Effector memory CD8-positive, alpha-beta T cell (primary cell): ENCODE measurements at places on chromosomes 16 and 17.

DNA sequence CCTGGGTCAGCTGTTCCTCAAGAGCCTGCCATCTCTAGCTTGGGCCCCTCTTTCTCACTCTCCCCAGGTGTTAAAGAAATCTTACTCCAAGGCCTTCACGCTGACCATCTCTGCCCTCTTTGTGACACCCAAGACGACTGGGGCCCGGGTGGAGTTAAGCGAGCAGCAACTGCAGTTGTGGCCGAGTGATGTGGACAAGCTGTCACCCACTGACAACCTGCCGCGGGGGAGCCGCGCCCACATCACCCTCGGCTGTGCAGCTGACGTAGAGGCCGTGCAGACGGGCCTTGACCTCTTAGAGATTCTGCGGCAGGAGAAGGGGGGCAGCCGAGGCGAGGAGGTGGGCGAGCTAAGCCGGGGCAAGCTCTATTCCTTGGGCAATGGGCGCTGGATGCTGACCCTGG, 6.8 kb downstream of the CNP start:
- DNase-seq, result no peak

DNA sequence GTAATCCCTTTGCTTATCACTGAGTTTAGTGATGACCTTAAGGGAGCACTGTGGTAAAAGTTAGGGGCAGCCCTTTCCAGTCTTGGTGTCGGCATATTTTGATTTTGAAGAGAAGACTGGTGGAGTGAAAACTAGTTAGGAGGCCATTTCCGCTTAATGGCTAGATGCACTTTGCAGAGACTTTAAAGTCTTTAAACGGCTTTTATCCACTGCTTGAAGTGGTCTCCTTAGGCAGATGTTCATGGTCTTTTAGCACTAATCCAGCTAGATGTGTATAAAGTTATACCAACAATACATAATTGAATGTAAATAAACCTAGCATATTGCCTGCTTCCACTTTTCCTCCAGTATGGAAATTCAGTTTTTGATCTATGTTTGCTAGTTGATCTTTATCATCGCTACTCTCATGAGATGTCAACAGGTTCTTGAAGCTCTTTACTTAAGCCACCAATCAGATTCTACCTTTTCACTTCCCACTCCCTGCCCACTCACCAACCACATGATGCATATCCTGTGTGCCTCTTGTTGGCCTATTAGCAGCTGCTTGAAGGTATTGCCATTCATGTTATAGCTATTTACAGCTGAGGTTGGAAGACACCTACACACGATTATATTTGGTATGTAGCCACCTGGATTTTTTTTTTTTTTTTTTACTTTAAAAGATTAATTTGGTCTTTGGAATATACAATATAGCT, 132.0 kb downstream of the NLK start:
- no peak for DNase-seq

GRCh38 chr16:60091529-60091928, 1357.4 kb upstream of the GOT2 start:
- DNase-seq, result no peak

GRCh38 chr17:79617304-79617703, 6.5 kb upstream of the RBFOX3 start:
- no peak for DNase-seq

DNA sequence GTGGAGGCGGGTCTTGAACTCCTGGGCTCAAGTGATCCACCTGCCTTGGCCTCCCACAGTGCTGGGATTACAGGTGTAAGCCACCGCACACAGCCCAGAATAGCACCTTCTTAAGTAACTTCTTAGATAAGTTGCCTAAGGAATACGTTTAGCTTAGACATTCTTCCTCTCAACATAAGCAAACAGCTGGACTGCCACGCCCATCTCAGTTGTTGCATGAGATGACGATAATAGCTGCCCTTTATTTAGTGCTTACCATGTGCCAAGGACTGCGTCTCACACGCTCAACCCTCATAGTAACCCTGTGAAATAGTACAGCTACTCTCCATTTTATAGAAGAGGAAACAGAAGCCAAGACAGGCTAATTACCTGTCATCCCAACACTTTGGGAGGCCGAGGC, 11.8 kb downstream of the HASPIN start:
- DNase-seq, result no peak

- DNase-seq, result no peak
These were observed 258.3 kb downstream of the FOXL1 start for GRCh38 chr16:86836503-86837129.

DNA sequence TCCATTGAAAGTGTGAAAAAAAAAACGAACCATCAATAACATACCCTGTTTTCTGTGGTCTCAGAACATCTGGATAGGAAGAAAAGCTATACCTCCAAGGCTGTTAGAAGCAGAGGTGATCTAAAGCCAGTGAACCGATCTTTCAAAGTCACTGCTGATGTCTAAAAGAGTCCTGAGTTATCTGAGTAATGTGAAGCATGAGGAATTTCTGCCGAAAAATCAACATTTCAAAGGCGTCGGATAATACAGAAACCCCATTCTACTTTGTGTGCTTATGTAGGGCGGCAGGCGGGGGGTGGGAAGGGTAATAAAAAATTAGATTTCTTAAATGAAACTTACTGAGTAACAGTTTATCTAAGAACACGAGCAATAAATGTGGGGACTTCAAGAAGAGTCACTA, 3.9 kb downstream of the XYLT1 start:
- no peak for DNase-seq

DNA sequence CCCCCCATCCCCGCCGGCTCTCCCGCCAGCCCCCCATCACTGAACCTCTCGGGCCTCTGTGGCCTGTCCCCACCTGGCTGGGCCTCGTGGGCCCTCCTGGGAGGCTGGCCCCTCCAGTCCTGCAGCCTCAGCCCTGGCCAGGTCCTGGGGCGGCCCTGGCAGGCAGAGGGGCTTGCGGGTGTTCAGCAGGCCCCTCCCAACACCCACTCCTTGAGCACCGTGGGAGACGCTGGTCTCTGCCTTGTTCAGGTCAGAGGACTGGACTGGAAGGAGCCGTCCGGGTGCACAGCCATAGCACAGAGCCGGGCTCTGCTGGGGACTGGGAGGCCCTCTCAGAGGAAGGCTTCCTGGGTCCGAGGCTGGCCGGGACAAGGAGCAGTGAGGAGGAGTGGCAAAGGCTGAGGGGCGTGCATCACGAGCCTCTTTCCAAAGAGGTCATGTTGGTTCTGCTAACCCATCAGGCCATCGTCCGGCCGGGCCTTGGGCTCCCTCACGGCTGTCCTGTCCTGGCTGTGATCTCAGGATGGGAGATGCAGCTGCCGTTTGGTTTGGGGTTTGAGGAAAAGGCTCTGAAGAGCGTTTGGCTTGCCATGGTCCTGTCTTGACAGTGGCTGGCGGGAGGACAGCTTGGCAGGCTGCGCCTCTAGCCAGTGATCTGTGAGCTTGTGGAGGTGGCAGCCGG, 6.3 kb upstream of the PABPN1L start:
- no peak for DNase-seq

GRCh38 chr16:86888231-86889053, 310.1 kb downstream of the FOXL1 start:
- DNase-seq, result no peak

- DNase-seq, result no peak
These were observed 839.6 kb upstream of the GOT2 start for GRCh38 chr16:59573528-59574271.

DNA sequence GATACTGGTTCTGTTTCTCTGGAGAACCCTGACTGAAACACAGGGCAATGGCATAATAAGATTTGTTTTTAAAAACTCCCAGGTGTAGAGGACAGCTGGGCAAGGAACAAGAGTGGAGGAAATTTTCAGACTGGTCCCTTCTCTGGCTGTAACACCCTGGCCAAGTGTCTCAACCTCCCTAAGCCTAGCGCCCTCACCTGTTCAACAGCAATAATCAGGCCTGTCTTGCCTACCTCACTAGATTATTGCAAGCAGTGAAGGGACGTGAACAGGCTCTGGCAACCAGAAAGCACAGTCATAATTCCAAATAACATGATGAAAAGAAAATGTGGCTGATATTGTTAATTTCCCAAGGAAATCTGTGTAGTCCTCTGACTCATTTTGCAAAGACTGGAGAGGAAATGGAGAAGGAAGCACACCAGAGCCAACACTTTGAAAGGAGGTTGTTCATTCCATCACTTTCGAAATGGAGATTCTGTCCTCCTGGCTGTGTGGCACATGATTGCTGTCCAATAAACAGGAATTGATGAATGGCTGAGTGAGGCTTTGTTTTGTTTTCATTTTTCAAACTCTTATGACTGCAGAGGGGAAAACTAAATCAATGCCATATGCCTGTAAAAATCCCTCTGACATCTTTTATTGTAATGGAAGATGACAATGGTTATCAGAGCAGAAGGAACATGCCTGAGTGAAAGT, 87.5 kb upstream of the HLF start:
- no peak for DNase-seq

- DNase-seq, result no peak
These were observed 9.9 kb downstream of the NXPH3 start for GRCh38 chr17:49585422-49586027.

DNA sequence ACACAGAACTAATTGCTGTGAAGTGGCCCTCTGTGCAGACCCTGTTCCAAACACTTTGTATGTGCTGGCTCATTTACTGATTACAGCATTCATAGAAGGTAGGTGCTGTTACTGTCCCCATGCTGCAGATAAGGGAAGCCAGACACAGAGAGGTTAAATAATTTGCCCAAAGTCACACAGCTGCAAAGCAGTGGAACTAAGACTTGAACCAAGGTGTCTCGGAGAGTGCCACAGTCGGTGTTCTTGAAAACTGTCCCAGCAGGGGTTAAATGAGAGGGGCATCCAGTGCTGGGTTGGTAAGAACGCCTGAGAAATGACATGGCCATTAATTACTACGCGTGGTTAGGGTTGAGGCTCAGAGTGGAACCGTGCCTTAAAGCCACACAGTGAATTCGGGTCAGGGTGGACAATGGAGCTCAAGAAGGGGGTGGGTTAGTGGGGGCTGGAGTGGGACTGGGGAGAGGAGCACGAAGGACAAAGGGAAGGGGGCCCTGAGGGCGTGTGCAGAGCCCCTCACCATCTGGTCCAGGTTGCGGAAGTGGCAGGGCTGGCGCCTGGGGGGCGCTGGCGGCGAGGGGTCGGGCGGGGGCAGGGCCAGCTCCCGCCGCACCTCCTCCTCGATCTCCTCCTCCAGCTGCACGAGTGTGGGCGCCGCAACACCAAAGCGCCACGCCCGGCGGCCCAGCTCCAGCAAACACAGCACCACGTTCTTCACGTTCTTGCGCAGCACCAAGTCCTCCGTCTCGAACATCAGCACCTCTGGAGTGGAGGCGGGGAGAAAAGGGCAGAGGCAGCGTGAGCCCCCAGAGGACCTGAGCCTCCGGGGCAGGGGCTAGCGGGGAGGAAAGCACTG, 3.3 kb downstream of the GAS2L2 start:
- no peak for DNase-seq

DNA sequence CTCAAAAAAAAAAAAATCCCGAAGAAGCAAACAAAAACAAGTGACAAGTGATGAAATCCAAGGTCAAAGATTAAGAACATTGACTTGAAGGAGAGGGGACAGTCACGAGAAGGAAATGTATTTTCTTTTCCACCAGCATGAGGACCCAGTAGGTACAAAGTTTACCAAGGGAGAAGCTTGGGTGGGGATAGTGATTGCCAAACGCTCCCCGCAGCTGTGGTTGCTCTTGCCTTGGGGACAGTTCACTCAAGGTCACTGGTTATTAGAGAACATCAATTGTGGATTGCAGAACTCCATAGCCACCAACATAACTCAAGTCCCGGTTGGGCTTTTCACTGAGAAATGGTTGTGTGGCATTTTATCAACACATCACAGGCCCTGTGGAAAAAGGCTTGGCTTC, 27.0 kb downstream of the RSL1D1 start:
- no peak for DNase-seq

DNA sequence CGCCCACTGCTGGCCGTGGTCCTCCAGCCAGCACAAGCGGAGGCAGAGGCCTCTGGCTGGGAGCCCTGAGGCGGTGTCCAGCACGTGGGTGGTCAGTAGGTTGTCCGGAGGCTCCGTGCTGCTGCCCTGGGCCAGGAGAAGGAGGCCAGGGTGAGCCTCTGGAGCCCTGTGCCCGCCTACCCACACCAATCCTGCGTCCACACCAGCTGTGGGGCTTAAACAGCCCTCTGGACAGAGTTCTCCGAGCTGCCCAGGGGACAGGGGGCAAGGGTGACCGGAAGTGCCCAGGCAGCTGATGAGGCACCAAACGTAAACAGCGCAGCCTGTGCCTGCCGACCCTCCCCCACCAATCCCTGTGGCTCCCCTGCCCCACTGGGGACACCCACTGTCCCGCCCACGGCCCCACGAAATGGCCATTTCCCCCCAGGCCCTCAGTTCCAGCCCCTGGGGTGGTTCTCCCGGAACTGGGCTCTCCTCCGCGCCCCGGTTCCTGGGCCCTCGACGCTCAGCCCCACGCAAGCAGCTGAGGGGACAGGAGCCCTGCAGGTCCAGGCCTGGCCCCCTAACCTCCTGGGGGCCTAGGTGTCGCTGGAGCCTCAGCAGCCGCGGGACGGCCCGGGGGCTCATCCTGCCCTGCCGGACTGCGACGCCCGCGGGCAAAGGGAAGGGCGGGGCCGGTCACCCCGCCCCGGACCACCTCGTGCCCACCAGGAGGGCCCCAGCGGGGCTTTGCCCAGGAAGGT, 27.9 kb upstream of the DBNDD1 start:
- no peak for DNase-seq

DNA sequence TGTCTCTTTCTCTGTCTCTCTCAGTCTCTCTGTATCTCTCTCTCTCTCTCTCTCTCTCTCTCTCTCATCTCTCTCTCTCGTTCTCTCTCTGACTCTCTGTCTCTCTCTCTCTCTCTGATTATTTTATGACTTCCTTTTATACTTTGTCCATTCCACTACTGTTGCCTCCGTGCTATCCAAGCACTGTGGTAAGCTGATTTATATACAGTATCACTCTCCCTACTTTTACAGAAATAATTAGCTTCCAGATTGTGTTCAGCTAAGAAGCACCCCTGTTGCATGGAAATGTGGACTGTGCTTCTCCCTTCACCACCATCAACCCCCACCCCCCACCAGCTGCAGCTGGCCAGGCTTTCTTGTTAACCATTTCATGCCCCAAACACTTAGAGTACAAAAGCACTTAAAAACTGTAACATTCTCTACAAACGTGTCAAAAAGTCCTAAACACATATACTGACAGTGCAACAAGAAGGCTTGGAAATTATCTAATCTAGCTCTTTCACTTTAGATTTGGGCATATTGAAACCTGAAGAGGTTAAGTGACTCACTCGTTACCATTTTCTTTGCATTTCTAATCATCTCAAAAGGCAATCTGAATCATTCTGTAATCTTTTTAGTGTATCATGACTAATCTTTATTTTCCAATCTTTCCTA, 11.6 kb upstream of the TMEM100 start:
- no peak for DNase-seq

GRCh38 chr16:73400951-73401350, 353.0 kb upstream of the ZFHX3 start:
- no peak for DNase-seq

DNA sequence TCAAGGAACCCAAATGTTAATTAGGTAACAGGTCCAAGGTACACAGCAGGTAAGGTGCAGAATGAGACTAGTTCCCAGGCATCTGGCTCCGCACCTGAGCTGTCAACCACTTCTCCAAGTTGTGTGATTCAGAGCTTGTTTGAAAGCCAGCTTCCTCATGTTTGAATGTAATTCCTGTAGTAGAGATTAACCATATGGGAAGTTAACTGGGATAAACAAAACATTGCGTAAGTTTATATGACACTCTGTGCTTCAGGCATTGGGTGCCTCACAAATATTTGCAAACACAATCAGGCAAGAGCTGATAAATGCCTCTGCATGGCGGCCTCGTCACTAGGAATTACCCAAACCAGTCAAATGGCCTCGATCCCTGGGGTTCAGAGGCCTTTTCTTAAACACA, 27.9 kb upstream of the CPHXL start:
- DNase-seq, result no peak
